Retina (tissue), 1 donor: ENCODE measurements at places on chromosomes 4 and X.

GRCh38 chr4:54392479-54392878 lies 163.4 kb downstream of the PDGFRA start:
- no peak for DNase-seq

DNA sequence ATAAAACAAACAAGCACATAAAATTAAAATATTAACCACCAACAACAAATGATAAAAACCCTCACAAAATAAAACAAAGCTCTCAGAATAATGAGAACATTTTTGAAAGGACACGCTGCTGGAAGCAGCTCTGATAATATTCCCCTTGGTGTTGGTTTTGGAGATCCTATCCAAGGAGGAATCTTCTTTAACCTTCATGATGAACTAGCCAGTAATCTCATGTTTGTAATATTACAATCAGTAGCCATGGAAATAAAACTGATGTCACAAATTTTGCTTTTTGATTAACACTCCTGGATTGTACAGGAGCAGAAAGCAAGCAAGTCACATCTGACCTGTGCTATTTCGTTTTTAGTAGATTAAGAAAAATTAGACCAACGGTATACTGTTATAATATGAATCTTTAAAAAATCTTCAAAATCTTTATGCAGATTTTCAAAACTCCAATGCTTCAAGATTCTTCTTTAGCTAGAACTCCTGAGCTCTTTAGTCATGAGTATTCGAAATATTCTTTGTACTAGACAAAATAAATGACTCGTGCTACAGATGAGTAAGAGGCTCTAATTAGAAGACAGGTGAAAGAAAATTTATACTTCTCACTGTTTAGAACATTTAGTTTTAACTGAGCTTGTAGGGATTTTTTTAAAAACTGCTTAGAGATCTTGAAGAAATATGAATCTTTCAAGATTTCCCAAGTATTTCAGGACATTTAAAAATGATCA lies 154.1 kb downstream of the RASL11B start:
- DNase-seq, result no peak

- DNase-seq, result no peak
These were observed 53.1 kb downstream of the USP11 start for GRCh38 chrX:47285836-47286320.

GRCh38 chr4:71785959-71786358 lies 2.1 kb upstream of the GC start:
- DNase-seq, result no peak

DNA sequence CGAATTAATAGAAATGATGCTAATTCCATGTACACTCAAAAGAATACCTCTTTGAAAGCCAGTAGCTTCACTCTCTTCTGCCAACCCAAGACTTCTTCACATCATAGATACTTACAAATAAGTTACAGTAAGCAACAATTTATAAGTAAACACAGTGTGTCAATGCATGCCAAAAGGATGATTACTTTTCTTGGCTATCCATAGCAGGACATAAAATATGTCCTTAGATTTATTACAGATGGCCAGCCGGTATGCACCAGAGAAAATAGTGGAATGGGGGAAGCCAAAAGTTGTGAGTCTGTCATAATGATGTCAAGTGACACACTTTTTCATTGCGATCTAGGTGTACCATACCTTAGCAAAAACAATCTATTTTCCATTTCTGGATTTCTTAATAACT lies 631 bp upstream of the BMX start:
- no peak for DNase-seq

- DNase-seq, result no peak
These were observed 2651.6 kb downstream of the ARAP2 start for GRCh38 chr4:33592701-33593100.

DNA sequence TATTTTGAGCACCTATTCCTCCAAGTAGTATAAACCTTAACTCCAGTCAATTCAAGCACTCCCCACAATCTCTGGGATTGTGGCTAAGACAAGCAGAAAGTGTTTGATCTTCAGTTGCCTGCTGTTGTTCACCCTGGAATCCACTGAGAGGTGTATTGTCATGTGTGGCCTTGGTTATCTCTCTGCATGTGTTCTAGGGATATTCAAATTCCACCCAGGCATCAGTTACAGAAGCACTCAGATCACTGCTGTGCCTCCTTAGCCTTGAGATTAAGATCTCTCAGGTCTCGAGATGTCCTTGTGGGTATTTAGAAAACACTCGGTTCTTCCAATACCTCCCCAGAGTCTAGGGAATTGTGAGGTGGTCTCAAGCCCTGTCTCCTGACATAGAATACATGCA lies 213.3 kb downstream of the SMARCA1 start:
- no peak for DNase-seq

DNA sequence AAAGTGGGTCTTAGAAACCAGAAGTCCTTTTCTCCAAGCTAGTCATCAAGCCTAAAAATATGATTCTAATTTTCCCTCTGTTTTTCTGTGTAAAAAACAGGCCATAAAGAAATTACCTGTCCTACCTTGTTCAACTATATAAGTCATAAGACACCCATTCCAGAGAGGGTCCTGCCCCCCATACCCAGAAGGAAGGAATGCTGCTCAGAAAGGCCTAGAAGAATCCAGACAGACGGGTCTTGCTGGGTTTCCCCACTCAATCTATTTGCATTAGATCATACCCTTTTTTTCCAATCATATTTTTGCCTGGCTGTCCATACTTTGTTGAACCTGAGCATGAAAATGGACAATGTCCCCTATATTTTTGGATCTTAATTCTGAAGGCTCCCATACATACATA lies 16.3 kb upstream of the XAGE2 start:
- no peak for DNase-seq

GRCh38 chrX:8604131-8604530 lies 127.8 kb downstream of the ANOS1 start:
- no peak for DNase-seq

DNA sequence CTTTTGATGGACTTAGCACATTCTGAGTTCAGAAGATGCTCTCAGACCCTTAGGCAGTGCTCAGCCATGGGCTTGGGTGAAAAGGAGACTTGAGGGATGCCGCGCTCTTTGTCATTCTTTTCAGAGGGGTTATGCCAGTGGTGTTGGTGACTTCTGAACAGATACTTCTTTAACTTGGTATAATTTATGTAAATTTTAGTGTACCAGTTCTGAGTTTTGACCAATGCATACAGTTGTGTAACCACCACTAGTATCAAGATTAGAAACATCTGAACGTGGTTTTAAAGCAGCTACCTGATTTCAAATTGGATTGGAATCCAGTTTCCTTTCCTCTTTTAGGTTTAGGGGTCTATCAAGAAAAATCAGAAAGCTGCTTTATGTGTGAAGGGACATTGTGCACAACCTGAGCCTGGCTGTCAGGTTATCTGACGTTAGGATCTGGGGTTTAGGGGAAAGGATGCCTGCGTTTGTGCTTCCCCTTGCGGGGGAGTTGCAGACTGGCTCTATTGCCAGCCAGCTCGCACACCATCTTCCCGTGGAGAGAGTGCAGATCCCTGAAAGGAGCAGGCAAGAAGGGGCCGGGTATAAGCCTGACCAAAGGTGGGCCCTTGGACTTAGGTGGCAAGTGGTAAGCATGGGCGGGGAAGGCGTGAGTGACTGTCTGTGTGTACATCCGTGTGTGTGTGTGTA lies 19.0 kb downstream of the SMS start:
- no peak for DNase-seq

DNA sequence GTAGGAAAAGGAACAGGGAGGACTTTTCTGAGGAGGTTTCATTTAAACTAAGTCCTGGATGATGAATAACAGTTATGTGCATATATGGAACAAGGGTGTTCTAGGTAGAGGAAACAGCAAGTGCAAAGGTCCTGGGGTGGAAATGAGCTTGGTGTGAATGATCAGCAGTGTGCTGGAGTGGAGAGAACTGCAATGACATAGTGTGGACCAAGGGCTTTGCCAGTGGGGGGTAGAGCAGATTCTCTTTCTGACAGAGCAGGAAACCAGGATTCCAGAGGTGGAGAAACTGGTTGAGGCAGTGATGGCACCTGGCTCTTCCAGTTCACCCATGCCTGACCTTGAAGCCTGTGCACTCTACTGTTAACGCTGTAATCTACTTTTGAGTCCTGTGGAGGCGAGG lies 1.7 kb downstream of the PPP1R3F start:
- DNase-seq, result no peak

DNA sequence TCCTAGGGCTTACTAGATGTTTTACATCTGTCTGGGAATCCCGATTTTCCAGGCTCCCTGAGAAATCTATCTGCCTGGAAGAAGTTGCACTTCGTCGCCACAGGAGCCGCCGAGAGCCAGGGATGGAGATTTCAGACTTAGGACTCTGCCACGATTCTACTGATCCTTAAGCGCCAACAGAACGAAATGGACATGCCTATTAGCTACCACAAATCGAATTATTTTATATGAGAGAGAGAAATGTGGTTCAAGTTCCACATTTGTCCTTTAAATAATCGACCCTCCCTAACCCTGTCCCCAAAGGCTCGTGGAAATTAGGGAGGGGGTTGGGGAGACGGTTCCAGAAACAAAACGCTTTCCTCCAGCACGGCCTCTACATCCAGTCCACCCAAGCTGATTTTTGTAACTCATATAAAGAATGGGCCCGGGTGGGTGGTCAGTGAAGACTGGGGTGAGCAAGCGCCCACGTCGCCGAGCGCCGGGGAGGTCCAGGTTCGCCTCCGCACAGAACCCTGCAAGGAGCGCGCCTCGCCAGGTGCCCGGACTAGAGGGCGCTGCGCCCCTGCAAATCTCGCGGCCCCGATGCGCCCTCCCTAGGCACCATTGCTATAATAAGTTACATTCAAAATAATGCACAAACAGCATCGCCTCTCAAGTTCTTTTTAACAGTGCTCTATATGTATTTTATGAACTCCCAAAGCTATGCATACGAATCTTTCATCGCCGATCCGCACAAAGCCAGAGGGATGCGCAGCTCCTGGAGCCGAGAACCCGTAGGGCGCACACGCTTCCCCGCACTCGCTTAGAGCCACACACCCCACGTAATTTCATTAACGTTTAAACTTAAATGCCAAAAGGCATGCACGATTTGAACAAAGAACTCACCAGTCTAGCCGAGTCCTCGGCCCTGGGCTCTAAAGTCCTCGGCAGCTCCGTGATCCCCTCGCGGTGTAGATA lies 2.1 kb upstream of the FAT1 start:
- DNase-seq, result peak; percentile 94

DNA sequence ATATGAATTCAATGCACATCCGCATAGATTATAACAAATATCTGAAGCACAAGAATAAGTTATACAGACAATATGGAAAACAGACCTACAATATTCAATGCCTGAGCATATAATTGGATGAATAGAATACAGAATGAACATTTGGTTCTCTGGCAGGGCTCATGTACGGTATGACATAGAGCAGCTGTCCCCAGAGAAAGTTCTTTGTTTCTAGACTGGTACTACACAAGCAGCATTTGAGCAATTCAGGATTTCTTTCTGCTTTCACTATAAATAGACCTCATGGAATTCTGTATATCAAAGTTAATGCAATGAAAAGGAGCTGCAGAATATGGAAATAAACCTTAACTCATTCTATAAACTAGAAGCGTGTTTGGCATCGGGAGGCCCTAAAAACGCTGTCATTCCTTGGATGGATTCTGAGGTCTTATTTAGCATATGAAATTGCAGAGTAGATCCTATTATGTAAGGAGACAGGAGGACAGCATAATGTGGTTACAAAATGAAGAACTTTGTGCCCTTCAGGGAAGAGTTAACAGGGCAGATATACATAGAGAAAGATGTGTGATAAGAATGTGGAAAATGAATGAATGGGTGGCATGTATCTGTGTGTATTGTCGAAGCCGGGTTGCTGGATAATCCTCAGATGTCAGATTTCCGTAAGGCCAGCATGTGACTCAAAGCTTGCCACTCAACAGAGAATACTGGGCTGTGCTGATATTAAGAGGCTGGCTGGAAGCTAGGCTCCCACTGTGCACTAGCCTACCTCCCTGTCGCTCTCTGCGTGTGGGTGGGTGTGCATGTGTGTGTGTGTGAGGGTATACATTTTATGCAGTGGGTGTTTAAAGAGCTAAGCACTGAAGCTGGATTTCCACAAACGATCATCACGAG lies 103.3 kb upstream of the SLC4A4 start:
- peak; percentile 25 for DNase-seq

GRCh38 chrX:153635788-153636668 lies 11.0 kb upstream of the DUSP9 start:
- no peak for DNase-seq

DNA sequence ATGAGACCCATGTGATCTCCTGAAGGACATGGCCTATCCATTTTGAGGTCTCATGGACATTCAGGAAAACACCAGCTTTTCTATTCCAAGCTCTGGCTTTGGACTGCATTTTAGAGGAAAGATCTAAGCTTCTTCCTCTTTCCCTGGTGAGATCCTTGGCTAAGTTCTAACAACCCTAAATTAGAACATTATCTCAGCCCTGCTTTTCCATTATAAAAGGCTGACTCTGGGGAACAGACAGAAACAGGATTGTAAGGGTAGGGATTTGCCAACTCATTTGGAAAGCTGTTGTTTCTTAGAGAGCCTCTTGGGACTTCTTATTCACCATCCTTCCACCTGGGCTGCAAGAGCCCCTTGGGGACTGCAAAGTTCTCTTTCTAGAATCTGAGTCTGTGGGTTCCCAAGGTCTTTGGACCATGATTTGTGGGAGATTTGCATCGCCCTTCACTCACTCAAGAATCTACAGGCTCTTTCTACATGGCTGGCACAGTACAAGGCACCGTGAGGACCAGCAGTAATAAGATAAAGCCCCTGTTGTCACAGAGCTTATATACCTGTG lies 146.9 kb downstream of the FNIP2 start:
- no peak for DNase-seq

DNA sequence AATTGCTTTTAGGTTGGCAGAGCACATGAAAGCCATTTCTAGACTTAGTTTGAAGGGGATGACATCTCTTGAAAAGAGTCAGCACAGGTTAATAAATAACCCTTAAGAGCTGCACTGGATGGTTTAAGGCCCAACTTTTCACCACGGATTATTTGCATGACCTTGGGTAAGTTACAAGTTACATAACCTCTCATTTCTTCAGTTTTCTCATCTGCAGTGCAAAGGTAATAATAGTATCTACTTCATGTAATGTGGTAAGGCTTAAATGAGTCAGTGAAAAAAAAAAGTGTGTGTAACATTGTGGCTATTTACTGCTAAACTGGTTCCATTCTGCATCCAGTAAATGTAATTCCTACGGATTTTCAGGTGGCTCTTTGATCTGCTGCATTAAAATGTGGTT lies 715.8 kb downstream of the CCSER1 start:
- no peak for DNase-seq

DNA sequence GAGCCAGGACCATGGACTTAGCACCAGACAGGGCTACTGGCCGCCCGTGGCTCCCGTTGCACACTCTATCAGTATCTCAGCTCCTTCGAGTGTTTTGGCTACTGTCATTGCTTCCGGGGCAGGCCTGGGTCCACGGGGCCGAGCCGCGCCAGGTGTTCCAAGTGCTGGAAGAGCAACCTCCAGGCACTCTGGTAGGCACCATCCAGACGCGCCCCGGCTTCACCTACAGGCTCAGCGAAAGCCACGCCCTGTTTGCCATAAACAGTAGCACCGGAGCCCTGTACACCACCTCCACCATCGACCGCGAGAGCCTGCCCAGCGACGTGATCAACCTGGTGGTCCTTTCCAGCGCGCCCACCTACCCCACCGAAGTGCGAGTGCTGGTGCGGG lies 1.6 kb downstream of the FAT4 start:
- peak; percentile 85 for DNase-seq

- peak; percentile 42 for DNase-seq
These were observed 37.7 kb upstream of the SLC16A2 start for GRCh38 chrX:74383611-74384010.
